ENCODE measurements at places on chromosomes 12 and 14.

- no peak for DNase-seq
These were observed 697 bp upstream of the GRIP1 start for GRCh38 chr12:66679461-66680084.

DNA sequence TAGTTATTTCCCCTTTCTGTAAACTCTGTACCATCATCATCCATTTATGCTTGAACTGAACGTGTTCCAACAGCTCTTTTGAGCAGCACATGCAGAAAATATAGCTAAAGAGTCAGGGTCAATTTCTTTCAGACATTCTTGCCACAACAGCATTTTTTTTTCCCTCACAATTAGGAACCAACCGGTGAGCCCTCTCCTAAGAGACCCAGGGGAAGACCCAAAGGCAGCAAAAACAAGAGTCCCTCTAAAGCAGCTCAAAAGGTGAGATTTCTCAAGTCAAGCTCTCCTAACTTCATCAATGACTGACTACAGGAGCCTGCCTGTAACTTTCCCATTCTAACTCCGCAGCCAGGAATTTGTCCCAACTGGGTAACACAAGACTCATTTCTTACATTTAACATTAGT, 3.5 kb downstream of the HMGA2 start:
- no peak for DNase-seq

DNA sequence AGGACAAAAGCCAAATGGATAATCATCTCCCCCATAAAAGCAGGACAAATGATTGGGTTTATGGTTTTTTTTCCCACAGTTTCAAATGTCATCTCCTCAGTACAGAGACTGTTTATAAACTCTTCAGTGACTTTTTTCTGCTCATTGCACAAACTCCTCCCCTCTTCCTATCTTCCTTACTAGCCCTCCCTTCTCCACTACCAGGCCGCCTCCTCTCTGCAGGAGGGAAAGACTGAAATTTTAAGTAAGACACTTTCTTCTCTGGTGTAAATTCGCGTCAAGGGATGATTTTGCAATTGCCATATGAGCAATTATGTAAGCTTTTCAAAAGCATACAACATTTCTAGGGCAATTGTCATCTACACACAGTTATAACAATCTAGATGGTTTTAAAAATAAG, 37.0 kb downstream of the BTG1 start:
- DNase-seq = no peak

- no peak for DNase-seq
These were observed 72.6 kb upstream of the REP15 start for GRCh38 chr12:27623645-27624044.

GRCh38 chr14:95496690-95497259, 19.7 kb downstream of the SYNE3 start:
- no peak for DNase-seq

- DNase-seq = no peak
These were observed 231.8 kb downstream of the CRADD start for GRCh38 chr12:93908846-93909567.

GRCh38 chr12:79023784-79024183, 159.2 kb downstream of the SYT1 start:
- DNase-seq = no peak

DNA sequence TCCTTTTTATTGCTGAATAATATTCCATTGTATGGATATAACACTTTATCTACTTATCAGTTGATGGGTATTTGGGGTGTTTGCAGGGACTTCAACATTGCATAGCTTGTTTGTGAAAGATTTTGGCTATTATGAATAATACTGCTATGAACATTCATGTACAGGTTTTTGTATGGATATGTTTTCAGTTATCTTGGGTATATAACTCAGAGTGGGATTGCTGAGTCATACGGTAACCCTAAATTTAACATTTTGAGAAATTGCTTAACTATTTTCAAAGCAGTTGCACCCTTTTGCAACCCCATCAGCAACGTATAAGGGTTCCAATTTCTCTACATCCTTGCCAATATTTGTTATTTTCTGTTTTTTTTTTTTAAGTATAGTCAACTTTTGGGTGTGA, 27.3 kb upstream of the HELB start:
- DNase-seq = no peak

DNA sequence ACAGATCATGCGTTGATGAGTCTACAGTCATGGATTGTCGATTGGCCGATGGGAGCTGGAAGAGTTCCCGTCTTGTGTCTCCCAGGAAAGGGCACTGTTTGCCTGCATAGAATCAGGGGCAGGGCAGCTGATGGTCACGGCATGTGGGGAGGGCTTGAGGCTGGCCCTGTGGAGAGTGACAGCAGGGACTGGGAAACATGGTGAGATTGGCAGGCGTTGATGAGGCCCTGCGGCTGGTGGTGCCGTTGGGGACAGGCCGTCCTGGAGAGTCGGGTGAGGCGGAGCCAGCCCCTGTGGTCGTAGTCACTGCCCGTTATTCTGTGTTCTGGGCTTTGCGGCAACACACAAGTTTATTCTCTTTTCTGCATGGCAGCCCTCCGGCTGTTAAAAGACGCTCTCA, 52.9 kb downstream of the TECPR2 start:
- no peak for DNase-seq

DNA sequence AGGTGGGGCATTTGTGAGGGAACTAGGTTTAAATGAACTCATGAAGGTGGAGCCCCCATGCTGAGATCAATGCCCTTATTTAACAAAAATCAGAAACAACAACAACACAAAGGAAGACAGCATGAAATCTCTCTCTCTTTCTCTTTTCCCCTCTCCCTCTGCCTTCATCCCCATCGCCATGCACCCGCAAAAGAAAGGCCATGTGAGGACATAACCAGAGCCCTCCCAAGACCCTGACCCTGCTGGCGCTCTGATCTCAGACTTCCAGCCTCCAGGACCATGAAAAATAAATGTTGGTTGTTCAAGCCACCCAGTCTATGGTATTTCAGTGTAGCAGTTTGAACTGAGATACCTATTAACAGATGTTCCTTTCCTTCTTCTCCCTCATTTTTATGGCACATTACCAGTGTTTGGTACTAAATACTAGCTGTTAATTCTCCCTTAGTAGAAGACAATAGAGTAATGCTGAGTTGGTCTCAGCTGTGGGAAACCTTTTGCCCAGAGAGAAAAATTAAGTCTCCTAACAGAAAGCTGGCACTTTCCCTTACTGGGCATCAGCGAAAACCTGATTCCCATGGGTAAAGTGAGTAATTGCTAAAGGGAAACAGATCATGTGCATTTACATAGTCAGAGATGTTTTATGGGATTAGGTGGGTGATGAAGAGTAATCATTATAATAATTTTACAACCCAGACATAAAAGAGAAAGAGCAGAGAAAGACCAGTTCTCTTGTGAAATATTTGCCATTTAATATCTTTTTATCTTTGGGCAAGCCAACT, 264.0 kb upstream of the PLEKHG7 start:
- no peak for DNase-seq

DNA sequence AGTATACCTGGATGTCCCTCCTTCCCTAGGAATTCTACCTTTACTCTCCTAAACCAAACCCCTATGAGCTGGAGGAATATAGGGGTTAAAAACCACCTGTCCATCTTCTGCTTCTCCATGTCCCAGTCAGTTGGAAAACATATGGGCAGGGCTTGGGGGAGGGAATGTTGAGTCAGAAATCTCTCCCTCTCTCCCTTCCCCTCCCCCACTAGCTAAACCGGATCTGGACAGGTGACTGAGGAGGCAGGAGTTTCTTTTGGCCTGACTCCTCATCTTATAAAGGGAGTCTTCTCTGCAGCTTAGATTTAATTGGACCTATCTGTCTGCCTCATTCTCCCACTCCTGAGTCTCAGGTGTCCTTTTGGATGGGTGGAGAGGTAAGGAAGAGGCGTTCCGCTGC, 6.1 kb downstream of the ERBB3 start:
- no peak for DNase-seq

- no peak for DNase-seq
These were observed 9.9 kb downstream of the AKT1 start for GRCh38 chr14:104785708-104786080.

DNA sequence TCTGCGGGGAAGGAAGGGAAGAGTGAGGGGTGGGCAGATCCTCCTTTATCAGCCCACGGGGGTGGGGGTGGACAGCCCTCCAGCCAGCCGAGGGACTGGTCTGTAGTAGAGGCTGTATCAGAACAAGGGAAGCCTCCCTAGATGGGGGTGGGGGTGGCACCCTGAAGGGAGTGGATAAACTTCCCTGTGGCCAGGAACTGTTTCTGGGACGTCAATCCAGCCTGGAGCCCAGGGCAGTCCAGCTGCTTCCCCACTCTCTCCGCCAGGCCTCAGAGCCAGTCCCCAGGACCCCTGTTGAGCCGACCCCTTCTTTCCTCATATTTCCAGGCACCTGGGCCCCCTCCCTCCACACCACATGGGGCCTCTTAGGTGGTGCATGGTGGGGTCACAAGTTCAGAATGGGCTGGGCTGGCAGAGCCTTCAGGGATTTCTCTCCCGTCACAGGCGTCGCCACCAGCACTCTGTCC, 6.7 kb downstream of the PLD4 start:
- no peak for DNase-seq

- no peak for DNase-seq
These were observed 636.6 kb downstream of the FLRT2 start for GRCh38 chr14:86166541-86166940.

DNA sequence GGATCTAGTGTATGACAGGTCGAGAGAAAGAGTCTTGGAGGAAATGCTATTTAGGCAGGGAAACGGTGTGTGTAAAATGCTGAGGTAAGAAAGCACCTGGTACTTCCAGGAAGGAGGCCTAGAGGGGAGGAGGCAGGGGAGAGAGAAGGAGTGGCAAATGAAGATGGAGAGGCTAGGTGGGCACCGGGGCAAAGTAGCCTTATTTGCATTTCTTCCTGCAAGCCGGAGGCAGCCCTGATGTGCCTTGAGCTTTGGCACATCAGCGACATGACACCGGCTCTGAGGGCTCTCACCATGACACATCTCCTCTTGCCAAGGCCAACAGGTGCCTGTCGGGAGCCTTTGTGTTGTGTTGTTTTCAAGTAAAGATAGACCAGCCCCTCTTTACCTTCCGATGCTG, 61.6 kb downstream of the CPM start:
- DNase-seq = no peak

GRCh38 chr12:2297004-2297403, 244.2 kb downstream of the CACNA1C start:
- no peak for DNase-seq

GRCh38 chr12:49105504-49106084, 5.1 kb downstream of the LMBR1L start:
- no peak for DNase-seq

- DNase-seq = peak; percentile 34
These were observed at the start of gene INF2 for GRCh38 chr14:104689109-104689880. Gene INF2 (plus strand): TSS chr14:104689618. CDS start chr14:104701366, 11,748 bp downstream.

DNA sequence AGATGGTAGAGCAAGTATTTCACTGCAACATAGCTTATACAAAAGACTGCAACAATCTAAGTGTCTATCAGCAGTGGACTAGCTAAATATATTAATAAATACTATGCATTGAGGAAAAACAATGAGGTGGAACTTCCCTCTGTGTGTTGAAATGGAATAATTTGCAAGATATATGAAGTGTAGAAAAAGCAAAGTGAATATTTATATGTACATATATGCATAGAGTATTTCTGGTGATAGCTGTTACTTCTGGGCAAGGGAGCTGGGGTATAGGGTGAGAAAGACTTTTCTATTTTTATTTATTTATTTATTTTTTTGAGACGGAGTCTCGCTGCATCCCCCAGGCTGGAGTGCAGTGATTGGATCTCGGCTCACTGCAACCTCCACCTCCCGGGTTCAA, 33.9 kb downstream of the DNAL1 start:
- no peak for DNase-seq

Measured in immature natural killer cell (primary cell).